CD4-positive, alpha-beta T cell treated with Interleukin-1 beta for 1 hour (primary cell): ENCODE measurements at places on chromosomes 6 and 20.

DNA sequence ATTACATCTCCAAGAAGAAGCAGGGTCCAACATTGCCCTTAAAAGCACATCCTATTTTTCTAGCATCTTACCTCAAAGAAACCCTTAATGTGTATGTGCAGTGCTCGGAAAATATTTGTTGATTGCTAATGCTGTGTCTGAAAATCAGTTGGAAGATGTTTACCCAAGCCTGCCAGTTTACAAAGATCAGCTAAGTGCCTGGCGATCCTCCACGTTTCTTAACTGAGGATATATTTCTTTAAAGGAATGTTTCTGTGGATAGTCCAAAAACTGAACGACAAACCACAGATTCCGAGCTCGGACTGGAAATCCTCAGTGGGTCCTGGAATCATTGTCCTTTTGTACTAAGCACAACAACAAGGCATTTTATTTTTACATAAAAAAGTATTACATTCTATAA, 595.7 kb upstream of the ARID1B start:
- DNase-seq: no peak

DNA sequence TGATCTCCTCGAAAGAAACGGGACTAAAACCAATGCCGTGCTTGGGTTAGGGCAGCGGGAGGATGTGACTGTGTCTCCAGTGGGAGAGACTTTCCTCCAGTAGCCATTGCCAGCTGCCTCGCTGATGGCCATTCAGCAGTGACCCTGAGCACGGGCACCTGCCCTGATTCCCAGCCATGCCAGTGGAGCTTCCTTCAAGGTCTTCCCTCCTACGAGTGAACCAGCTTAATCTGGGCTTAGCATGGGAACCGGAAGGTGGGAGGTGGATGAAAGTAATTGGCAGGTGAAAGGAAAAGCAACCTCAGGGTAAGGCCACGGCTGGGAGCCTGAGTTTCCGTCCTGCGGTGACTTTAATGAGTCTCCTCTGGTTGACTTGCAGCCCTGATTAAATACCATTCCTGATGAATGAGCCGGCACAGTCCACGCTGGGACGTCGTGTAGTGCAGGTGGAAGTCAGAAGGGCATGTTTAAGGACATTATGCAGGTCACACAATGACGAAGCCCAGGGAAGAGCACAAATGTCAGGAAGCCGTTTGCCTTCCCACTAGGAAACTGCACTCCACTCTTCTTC, 813.5 kb downstream of the QKI start:
- no peak for DNase-seq

DNA sequence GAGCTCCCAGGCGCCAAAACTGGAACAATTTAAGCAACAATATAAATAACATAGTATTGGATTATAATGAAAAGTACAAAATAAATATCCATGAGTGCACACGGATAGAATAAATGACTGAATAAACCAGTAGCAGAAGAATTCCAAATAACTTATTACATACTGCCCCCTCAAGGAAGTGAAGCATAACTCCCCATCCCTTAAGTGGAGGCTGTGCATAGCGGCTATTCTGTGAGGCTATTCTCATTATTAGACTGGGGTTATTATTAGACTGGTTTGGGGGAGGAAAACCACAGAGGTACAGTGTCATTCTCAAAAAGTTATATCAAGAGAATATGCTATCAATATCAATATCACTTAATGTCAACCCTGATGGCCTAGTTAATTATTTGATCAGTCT, 94.4 kb upstream of the SIRPA start:
- no peak for DNase-seq

- peak; percentile 11 for DNase-seq
Observed at GRCh38 chr6:26104457-26105108, 17.4 kb downstream of the HFE start.

- no peak for DNase-seq
Observed at GRCh38 chr6:134410541-134410940, 92.6 kb upstream of the SGK1 start.

DNA sequence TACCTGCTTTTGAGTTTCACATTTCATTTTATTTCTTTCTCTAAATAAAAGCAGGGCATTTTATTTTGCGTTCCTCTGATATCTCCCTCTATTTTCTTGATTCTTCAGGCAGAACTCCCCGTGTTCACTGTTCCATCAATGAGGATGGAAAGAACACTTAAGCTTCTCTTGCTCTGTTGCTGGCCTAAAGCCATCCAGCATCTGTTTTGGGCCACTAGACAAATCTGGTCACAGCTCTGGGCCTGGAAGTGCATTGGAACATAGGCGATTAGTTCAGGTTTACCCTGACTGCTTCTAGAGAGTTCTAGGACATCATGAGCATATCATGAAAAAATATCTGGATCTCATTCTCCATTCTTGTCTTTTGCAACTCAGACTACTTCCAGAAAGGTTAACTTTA, 611.2 kb downstream of the UTRN start:
- DNase-seq: no peak
